ENCODE measurements at places on chromosomes 1 and 21. TPM values are rescaled to one million over a fixed set of nuclear protein-coding genes. Genes with fewer than 3 reads are reported as not detected.

- DNase-seq: no peak
Observed at GRCh38 chr21:18298228-18298627, 53.6 kb downstream of the CHODL start.

GRCh38 chr1:36675931-36676562, 193.3 kb upstream of the CSF3R start:
- no peak for DNase-seq

HCN3 gene
- total RNA-seq: 1.6 TPM

ZNF672 gene
- 15.9 TPM for total RNA-seq

DNA sequence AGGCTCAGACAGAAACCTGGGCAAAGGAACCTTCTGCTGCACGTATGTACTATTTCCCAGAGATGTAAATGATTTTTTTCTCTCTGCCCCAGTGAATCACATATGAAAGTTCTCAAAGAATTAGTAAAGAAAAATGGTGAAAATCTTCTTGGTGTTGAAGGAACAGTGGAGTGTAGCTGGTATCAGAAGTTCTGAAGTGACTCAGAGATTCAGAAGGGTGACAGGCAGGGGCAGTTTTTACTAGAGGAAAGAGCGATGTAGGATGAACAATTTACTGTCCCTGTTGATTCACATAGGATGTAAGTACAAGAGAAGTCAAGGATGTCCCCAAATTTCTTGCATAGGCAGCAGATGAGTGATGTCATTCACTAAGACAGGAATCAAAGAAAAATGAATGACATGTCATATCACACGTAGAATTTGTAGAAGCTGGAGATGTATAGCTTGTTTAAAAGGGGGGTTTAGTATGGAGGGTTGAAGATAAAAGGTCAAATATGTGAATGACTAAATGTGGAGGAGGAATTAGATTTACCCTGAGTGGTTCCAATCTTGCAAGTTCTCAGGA, 26.4 kb downstream of the WLS start:
- DNase-seq: no peak

PHGDH gene
- 148 TPM for total RNA-seq

- DNase-seq: no peak
Observed at GRCh38 chr1:60695716-60696171, 386.6 kb upstream of the NFIA start.

DNA sequence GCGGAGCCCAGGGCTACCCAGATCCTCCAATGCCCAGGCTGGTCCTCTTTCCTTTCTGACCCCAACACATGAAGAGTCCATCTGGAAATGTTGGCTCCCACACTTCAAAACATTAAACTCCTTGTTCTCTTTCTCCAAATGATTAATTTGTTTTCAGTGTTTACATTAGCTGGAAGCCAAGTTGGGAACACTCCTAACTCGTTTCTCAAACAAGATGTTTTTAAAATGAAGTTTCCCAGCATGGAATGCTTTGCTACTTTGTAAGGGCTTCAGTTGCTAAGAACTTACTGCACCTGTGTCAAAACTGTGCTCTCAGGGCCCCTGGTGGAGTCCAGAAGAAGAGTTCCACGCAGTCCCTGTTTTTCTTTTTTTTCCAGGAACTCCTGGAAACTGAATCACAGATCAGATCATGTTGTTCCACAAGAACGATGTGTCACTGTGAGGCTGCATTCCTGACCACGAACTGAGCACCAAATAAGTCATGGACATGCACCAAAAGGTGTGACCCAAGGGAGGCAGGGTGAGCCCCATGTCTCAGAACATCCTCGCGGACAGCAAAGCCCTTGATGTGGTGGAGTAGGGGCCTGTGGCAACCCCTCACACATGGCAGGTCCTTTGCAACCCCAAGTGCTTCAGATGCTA, 257.3 kb downstream of the KCNJ6 start:
- no peak for DNase-seq

MXRA8 gene
- total RNA-seq: 11.3 TPM

- no peak for DNase-seq
Observed at GRCh38 chr1:177907000-177907399, 62.9 kb downstream of the SEC16B start.

- DNase-seq: peak; percentile 94
Observed at GRCh38 chr1:20710469-20711284, 7.1 kb downstream of the KIF17 start.

HSPG2 gene
- 82.3 TPM for total RNA-seq

RHEX gene
- total RNA-seq: not detected

- DNase-seq: no peak
Observed at GRCh38 chr1:178683291-178683690, 41.8 kb upstream of the RALGPS2 start.

- peak; percentile 31 for DNase-seq
Observed at GRCh38 chr1:10734962-10735544, 61.4 kb downstream of the CASZ1 start.

DNA sequence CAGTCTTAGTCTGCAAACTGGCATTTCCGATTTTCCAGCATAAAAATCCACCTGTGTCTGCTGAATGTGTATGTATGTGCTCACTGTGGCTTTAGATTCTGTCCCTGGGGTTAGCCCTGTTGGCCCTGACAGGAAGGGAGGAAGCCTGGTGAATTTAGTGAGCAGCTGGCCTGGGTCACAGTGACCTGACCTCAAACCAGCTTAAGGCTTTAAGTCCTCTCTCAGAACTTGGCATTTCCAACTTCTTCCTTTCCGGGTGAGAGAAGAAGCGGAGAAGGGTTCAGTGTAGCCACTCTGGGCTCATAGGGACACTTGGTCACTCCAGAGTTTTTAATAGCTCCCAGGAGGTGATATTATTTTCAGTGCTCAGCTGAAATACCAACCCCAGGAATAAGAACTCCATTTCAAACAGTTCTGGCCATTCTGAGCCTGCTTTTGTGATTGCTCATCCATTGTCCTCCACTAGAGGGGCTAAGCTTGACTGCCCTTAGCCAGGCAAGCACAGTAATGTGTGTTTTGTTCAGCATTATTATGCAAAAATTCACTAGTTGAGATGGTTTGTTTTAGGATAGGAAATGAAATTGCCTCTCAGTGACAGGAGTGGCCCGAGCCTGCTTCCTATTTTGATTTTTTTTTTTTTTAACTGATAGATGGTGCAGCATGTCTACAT, 2.5 kb upstream of the OLFML3 start:
- peak; percentile 72 for DNase-seq

- DNase-seq: no peak
Observed at GRCh38 chr1:243784506-243784905, 65.5 kb downstream of the AKT3 start.

Data from SJCRH30 (cell line).